ENCODE measurements at places on chromosomes 4 and X. TPM values are rescaled to one million over a fixed set of nuclear protein-coding genes. Genes with fewer than 3 reads are reported as not detected.

Gene EDNRA
- 0.23 TPM for total RNA-seq

Gene CCNB3
- 0.33 TPM for total RNA-seq

Gene C4orf50
- 0.05 TPM for total RNA-seq

Gene VCX
- total RNA-seq, result not detected

Gene NXF3
- total RNA-seq, result 1.3 TPM

Gene IL1RAPL1
- total RNA-seq, result 0.18 TPM

Gene SYTL4
- 3.9 TPM for total RNA-seq

Gene HOPX
- 4.2 TPM for total RNA-seq

Gene MAGED4
- 111 TPM for total RNA-seq

Gene MAGEA6
- not detected for total RNA-seq

Gene SPOCK3
- total RNA-seq, result 1.9 TPM

Gene EDA
- total RNA-seq, result 2.3 TPM

Gene ZAR1
- not detected for total RNA-seq

DNA sequence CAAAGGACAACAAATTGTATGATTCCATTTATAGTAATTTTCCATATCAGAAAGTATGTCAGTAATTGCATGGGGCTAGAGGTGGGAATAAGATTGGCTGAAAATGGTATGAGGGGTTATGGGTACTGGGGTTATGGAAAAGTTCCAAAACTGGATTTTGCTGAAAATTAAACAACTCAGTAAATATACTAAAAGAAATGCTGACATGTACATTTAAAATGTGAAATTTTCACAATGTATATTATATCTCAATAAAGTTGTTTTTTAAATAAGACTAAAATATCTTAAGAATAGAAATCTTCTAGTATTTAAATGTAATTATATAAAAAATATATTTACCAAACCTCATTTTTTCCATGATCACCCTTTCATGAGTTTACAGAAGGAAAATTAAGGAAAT lies 844.9 kb upstream of the SLIT2 start:
- H3K4me3 ChIP-seq, result no peak overlapping the region
- no peaks in the 10 kb centered on the region for H3K4me1 ChIP-seq
- DNase-seq, result no peak
- H3K27ac ChIP-seq, result no peak overlapping the region

DNA sequence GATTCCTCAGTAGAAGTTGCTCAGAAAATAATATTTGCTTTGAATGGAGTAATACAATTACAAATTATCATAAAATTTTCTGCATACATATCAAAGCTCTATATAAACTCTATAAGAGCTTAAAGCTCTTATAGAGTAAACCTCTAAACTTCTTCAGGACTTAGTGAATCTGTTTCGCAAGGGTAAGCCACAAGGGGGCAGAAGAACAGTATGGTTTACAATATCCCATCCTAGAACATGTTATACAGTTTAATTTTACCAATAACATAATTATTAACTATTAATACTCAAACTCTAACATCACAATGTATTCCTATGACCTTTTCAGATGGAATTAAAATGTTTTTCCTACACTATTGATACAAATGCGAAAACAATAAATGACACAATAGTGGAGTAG lies 33.8 kb upstream of the SPANXN1 start:
- no peak overlapping the region for H3K4me3 ChIP-seq
- no peaks in the 10 kb centered on the region for H3K36me3 ChIP-seq
- DNase-seq, result no peak
- no peaks in the 10 kb centered on the region for H3K4me1 ChIP-seq
- no peak overlapping the region for H3K27ac ChIP-seq

DNA sequence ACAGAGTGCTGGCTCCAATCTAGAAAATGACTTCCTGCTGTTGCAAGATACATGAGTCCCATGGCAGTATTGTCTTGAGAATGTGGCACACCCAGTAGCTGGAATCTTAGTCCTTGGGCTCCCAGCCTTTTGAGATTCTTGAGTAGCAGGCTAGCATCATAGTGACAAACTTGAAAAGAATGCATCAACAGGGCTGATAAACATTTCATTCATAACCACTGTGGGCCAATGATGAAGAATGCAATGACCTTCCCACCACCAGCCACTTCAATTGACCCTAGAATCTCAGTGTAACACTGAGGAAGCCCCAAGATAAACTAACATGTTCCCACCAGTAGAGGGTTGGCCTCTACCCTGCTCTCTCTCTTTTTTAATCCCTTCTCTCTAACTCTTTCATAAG lies 329.3 kb downstream of the GBA3 start:
- H3K27ac ChIP-seq, result no peak overlapping the region
- H3K4me3 ChIP-seq, result no peak overlapping the region

GRCh38 chr4:182960746-182961145 lies 43.6 kb upstream of the DCTD start:
- no peak overlapping the region for H3K27ac ChIP-seq
- H3K4me3 ChIP-seq, result no peak overlapping the region
- no peaks in the 10 kb centered on the region for H3K36me3 ChIP-seq
- no peaks in the 10 kb centered on the region for H3K4me1 ChIP-seq
- DNase-seq, result no peak
- H3K27me3 ChIP-seq, result no peaks in the 10 kb centered on the region

DNA sequence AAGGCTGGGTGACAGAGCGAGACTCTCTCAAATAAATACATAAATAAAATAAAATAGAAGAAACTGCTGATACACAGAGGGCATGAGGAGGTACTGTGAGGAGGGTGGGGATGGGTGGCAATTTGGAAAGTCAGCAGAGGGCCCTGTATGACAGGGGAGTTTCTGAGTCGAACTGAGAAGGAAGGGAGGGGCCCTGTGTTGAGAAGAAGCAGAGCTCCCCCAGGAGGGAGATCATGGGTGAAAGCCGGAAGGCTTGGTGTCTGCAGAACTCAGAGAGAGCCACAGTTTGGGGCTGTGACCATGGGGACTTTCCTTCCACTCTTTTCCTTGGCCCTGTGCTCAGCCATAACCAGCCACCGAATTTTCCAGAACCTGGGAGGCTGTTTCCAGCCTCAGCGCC lies 24.8 kb upstream of the AFAP1 start:
- peaks cover 2% of the 10 kb centered on the region for H3K27me3 ChIP-seq
- DNase-seq, result no peak
- H3K4me3 ChIP-seq, result no peak overlapping the region
- peaks cover 15% of the 10 kb centered on the region for H3K4me1 ChIP-seq
- no peak overlapping the region for H3K27ac ChIP-seq
- H3K36me3 ChIP-seq, result no peaks in the 10 kb centered on the region

GRCh38 chr4:45437381-45437780 lies 686.5 kb downstream of the GABRG1 start:
- no peak overlapping the region for H3K27ac ChIP-seq
- no peak for DNase-seq
- H3K4me3 ChIP-seq, result no peak overlapping the region
- H3K36me3 ChIP-seq, result no peaks in the 10 kb centered on the region
- H3K27me3 ChIP-seq, result no peaks in the 10 kb centered on the region

DNA sequence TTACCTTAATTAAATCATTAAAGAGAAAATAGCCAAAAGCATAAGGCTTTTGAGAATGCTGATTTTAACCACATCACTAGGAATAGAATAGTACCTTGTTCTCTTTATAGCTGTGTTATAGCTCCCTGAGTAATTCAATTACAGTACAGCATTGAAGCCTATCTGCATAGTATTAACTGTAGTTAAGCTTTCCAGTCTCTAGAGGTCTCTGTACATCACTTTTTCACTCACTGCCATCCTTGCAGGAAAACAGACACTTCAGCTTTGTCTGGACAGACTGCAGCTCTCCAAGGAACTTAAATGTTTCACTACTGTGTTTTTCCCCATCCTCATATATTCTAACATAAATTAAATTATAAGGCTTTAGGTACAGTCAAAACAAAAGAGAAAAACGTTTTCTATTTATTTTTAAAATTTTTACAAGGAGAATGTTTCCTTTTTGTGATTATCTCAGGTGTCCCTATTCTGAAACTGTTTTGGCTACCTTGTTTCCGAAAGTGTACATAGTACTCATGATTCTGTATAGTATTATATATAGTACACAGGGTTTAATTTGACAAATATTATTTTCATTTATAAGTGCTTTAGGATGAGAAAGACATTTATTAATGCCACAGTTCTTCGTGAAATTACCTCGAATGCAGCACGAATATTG lies 407.9 kb downstream of the PCDH18 start:
- H3K27ac ChIP-seq, result no peak overlapping the region
- no peak for DNase-seq
- no peak overlapping the region for H3K4me3 ChIP-seq
- H3K4me1 ChIP-seq, result no peaks in the 10 kb centered on the region

GRCh38 chr4:139668036-139668435 lies 2.4 kb downstream of the MGST2 start:
- peak overlapping the region; percentile 99 for H3K4me3 ChIP-seq
- H3K27me3 ChIP-seq, result peaks cover 15% of the 10 kb centered on the region
- no peak for DNase-seq
- peaks cover 70% of the 10 kb centered on the region for H3K4me1 ChIP-seq
- H3K27ac ChIP-seq, result peak overlapping the region; percentile 100

GRCh38 chr4:61201961-61202637 lies 2.0 kb downstream of the ADGRL3 start:
- peak overlapping the region; percentile 99 for H3K4me3 ChIP-seq
- peaks cover 23% of the 10 kb centered on the region for H3K27me3 ChIP-seq
- peaks cover 33% of the 10 kb centered on the region for H3K4me1 ChIP-seq
- peak; percentile 39 for DNase-seq
- peak overlapping the region; percentile 89 for H3K27ac ChIP-seq

GRCh38 chr4:83974111-83974780 lies 438.3 kb downstream of the GPAT3 start:
- no peaks in the 10 kb centered on the region for H3K36me3 ChIP-seq
- no peak overlapping the region for H3K27ac ChIP-seq
- no peak for DNase-seq

DNA sequence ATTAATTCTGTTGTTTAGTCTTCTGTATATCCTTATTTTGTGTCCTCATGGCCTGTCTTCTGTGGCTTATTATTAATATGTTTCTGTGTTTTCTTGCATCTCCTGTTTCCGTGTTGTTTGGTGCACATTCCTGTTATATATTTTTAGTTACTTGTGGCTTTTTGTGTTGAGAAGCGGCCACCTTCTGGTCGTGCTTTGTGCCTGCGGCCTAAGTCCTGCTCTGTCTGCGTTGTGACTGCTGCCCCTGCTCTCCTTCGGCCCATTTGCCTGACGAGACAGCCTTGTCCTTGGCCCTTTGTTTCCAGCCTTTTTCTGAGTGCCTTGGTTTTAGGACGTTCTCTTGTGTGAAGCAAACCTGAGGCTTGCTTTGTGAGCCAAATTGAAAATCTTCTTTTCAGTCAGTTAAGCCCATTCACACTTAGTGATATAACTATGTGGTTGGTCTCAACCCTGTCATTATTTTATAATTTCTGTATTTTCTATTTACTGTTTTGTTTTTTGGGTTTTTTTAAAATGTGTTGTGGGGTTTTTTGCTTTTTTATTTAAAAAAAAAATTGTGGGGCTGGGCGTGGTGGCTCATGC lies 43.8 kb downstream of the TNIP2 start:
- peaks cover 21% of the 10 kb centered on the region for H3K36me3 ChIP-seq
- H3K27ac ChIP-seq, result no peak overlapping the region
- peak; percentile 33 for DNase-seq
- H3K4me1 ChIP-seq, result peaks cover 24% of the 10 kb centered on the region
- H3K27me3 ChIP-seq, result peaks cover 4% of the 10 kb centered on the region

- peaks cover 25% of the 10 kb centered on the region for H3K4me1 ChIP-seq
- no peaks in the 10 kb centered on the region for H3K36me3 ChIP-seq
- peak overlapping the region; percentile 21 for H3K4me3 ChIP-seq
- DNase-seq, result no peak
- peaks cover 3% of the 10 kb centered on the region for H3K27me3 ChIP-seq
- H3K27ac ChIP-seq, result no peak overlapping the region
Observed at GRCh38 chrX:130174045-130174704, 2.4 kb downstream of the RAB33A start.

GRCh38 chr4:47543331-47543730 lies 58.3 kb downstream of the ATP10D start:
- DNase-seq, result no peak
- no peak overlapping the region for H3K4me3 ChIP-seq
- no peaks in the 10 kb centered on the region for H3K36me3 ChIP-seq

DNA sequence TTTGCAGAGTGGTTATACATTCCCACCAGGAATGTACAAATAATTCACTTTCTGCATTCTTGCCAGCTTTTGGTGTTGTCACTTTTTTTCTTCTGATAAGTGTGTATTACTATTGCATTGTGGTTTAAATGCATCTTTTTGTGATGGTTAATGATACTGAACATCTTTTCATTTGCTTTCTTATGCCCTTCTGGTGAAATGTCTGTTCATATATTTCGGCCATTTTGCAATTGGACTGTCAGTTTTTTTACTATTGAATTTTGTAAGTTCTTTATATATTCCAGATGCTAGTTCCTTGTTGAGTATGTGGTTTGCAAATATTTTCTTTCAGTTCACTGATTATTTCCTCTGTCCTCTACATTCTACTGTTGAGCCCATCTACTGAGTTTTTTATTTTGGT lies 19.4 kb upstream of the BMP2K start:
- H3K36me3 ChIP-seq, result no peaks in the 10 kb centered on the region
- H3K27ac ChIP-seq, result no peak overlapping the region
- peaks cover 3% of the 10 kb centered on the region for H3K4me1 ChIP-seq
- DNase-seq, result no peak
- H3K27me3 ChIP-seq, result no peaks in the 10 kb centered on the region

- no peak for DNase-seq
- H3K36me3 ChIP-seq, result peaks cover 8% of the 10 kb centered on the region
- H3K27ac ChIP-seq, result no peak overlapping the region
- H3K4me1 ChIP-seq, result no peaks in the 10 kb centered on the region
- H3K27me3 ChIP-seq, result peaks cover 2% of the 10 kb centered on the region
- no peak overlapping the region for H3K4me3 ChIP-seq
Observed at GRCh38 chrX:44570522-44570921, 27.9 kb upstream of the FUNDC1 start.

DNA sequence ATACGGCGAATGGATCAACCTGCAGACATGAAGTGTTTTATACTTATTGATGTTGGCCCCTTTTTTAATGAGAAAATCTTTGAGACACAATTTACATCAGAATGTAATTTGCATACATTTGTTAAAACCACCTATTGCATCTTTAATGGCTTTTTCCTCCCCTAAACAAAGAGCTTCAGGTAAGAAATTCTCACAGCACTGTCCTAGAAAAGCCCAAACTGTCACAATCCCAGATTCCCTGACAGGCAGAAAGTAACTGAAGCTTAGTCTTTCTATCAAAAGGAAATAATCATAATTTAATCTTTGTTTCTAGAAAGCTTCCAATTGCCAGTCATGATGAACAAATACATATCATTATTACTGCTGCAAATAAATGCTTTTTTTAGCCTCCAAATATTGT lies 407.9 kb downstream of the TMA16 start:
- H3K4me1 ChIP-seq, result no peaks in the 10 kb centered on the region
- H3K27me3 ChIP-seq, result no peaks in the 10 kb centered on the region
- no peak overlapping the region for H3K27ac ChIP-seq

DNA sequence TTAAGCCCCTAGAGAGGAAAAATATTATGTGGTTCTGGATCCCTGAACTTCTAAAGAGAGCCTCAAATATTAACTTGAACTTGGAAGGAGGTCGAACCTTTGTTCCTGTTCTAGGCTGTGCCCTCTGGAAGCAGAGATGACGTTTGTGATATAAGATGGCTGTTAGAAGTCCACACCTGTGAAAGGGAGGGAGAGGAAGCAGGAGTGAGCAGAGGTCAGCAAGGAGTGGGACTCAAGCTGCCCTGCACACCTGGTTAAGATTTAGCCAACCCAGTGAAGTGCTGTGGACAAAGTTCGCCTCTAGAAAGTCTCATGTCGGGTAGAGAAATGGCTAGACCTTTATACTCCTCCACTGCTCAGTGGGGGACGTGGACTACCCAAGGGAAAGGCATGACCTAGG lies 566.2 kb downstream of the MID1IP1 start:
- H3K27ac ChIP-seq, result no peak overlapping the region
- no peaks in the 10 kb centered on the region for H3K4me1 ChIP-seq
- no peaks in the 10 kb centered on the region for H3K27me3 ChIP-seq
- no peaks in the 10 kb centered on the region for H3K36me3 ChIP-seq
- H3K4me3 ChIP-seq, result no peak overlapping the region

All from endothelial cell (in vitro differentiated cells).